ENCODE measurements at places on chromosomes 2 and 18.

DNA sequence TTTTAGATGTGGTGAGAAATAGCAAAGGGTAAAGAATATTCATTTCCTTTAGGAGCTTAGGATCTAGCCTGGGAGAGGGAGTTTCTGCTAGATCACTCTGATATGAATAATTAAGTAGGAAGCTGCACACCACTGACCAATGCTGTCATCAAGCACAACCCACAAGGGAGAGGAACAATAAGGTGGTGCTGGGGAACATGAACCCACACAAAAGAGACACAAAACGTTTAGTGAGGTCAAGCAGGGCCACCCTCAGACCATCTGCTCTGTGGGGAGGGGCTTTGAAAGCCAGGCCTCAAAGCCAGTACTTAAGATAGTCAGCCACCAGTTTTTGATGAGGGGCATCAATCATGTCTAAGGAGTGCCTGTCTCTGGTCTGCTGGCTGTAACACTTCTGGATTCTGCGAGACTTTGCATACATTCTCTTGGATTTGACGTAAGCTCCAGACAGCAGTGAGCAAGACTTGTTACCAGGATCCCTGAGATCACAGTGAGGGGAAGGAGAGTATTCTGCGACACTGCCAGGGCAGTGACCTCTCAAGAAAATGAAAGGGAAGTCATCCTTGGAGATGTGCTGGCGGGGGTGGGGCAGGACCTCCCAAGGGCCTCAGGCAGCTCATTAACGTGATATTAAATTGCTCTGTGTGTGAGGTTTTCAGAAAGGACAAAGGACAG lies 127.0 kb downstream of the CCBE1 start:
- no peak for DNase-seq

DNA sequence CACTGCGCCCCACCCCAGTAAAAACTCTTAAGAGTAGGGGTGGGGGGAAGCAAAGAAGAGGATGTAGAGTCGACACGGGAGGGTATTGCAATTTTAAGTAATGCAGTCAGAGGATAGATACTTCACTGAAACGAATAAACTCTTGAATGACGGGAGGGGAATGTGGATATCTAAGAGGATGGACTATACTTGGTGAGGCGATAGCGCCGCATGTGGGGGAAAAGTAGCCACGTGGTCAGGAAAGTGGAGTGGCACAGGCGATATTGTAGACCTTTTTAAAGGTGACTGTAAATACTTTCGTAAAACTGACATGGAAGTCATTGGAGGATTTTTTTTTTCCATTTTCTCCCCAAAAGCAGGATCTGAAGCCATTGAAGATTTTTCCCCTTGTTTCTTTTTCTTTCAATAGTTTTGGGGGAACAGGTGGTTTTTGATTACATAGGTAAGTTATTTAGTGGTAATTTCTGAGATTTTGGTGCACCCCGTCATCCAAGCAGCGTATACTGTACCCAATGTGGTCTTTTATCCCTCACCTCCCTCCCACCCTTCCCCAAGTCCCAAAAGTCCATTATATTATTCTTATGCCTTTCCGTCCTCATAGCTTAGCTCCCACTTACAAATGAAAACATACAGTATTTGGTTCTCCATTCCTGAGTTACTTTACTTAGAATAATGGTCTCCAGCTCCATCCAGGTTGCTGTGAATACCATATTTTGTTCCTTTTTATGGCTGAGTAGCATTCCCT lies 13.8 kb downstream of the CLK1 start:
- DNase-seq, result no peak

- DNase-seq, result no peak
Observed at GRCh38 chr2:233643128-233643527, 6.9 kb downstream of the UGT1A10 start.

DNA sequence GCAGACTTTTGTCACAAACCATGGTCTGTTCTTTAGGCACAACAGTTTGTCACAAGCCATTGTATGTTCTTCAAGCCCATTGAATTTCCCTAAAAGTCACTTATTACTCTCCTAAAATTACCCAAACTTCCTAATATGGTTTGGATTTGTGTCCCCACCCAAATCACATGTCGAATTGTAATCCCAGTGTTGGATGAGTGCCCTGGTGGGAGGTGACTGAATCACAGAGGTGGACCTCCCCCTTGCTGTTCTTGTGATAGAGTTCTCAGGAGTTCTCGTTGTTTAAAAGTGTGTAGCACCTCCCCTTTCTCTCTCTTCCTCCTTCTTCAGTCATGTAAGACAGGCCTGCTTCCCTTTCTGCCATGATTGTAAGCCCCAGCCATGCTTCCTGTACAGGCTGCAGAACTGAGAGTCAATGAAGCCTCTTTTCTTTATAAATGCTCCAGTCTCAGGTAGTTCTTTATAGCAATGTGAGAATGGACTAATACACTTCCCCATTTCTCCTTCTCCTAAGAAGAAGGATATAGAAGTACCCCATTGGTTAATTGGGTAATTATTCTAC lies 11.2 kb upstream of the GYPC start:
- DNase-seq, result no peak

DNA sequence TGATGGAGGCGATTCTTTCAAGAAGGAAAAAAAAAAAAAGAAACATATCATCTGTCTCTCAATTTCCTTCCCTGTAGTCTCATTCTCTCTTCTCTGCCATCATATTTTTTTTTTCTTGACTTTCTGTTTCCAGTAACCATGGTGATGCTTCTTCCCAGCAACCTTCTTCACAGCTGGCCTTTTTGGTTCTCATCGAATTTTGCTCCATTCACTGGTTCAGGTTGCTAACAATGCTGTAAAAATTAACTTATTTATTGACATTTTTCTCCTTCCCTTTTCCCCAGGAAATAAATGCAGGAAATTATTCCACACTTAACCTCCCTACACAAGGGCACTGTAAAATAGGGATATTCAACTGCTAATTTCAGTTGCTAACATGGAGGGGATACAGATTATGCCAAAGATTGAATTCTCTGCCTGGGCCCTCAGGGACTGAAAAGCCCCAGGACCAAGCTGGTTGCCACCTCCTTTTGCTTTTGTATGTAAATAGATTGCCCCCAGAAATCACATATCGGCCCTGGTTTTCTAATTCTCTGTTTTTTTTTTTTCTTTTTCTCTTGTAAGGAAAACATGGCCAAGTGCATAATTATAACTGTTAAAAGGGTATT lies 154.7 kb downstream of the MAP2 start:
- no peak for DNase-seq

DNA sequence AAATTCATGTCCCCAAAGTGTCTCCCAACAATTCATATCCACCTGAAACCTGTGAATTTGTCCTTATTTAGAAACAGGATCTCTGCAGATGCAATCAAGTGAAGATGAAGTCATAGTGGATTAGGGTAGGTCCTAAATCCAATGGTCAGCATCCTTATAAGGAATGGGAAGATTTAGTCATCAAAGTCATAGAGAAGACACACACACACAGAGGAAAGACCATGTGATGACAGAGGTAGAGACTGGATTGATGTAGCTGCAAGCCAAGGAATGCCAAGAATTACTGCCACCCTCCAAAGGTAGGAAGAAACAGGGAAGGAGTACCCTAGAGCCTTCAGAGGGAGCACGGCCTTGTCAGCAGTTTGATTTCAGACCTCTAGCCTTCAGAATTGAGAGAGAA lies 17.7 kb downstream of the ADD2 start:
- DNase-seq, result no peak

- no peak for DNase-seq
Observed at GRCh38 chr2:144593803-144594202, 73.9 kb upstream of the ZEB2 start.

DNA sequence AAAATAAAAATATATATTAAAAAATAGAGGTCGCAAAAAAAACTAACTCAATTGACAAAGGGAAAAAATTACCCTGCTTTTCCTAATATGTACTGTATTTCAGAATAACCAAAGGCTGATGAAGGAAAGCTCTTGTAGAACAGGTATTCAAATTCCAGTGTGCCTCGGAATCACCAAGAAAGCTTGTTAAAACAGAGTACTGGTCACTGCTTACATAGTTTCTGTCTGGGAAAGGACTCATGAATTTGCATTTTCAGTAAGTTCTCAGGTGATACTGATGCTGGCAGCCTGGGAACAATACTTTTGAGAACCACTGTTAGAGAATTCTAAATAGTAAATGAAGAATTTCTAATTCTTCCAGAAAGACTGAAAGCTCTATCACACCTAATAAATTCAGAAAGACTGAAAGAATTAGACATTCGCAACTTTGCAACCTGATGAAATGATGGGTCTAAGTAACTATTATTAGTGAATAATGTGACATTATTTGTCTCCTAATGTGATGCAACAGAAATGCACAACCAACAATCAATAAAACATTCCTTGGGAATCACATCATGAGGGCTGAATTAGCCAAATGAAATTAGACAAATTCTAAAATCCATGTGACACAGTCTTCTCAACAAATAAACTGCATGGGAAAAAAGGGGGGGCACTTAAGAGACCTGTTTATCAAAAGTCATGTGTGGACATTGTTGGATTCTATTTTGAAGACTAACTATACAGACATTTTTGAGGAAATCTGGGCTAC lies 21.9 kb downstream of the RPRD1A start:
- DNase-seq, result no peak

DNA sequence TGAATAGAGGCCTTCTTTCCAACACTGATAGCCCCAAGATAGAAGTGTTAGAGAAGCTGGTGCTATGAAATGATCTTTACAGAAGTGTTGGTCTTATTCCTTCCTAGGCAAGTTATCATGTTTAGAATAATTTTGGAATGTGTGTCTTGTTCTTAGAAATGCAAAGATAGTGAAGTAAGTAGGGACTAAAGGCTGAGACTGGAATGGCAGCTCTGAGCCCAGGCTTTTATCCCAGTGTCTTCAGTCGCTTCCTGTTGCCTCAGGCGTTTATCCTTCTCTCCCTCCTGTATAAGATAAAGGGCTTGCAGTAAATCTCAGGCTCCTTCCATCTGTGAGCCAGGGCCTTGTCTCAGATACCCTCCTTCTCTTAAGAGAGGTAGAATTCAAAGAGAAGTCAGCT lies 218.1 kb downstream of the TPGS2 start:
- DNase-seq, result no peak

- DNase-seq, result no peak
Observed at GRCh38 chr2:160075171-160075570, 12.8 kb upstream of the PLA2R1 start.
